ENCODE measurements at places on chromosomes 1 and 21.

- DNase-seq = no peak
These were observed 41.2 kb upstream of the ZC3H12A start for GRCh38 chr1:37433171-37433570.

DNA sequence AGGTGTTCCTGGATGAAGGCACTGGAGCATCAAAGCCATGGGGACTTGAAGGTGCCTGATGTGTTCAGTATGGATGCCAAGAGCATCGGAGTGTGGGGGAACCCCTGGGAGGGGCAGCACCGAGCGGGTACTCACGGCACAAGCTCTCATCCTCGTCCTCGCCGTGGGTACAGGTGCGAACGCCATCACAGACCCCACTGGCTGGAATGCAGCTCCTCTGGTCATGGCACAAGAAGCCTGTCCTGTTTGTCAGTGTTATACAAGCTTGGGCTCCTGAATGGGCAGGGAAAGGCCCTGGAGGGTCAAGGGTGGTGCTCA lies 6.0 kb downstream of the LDLRAD1 start:
- no peak for DNase-seq

GRCh38 chr21:36499578-36500471 lies 19.9 kb upstream of the CLDN14 start:
- no peak for DNase-seq

DNA sequence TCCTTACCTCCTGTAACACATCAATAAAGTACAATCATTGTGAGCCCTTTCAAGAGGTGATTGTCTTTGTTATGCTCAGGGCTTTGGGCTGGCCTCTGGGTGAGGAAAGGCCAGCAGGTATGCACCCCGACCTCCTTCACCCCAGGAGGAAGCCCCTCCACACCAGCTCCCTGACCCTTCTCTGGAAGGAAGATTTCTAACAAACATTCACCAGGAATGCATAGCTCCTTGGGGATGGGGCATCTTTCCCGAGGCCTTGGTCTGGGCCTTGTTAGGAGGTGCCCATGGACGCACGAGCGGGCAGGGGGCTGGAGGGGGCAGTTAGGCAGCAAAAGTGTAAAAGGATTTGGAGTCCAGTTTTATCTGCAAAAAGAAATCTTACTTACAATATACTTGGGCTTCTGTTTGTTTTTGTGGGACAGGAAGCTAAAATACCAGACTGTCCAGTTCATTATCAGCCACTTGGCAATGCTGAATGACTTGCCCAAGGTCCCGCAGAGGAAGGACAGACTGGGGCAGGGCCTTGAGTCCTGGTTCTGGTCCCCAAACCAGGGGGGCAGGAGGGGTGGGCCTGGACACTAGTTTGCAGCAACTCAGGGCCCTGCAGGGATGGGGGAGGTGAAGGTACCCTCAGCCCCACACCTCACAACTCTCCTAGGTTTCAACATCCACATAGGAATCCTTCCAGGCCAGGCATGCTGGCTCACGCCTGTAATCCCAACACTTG lies 10.1 kb downstream of the ZC3H12A start:
- no peak for DNase-seq

DNA sequence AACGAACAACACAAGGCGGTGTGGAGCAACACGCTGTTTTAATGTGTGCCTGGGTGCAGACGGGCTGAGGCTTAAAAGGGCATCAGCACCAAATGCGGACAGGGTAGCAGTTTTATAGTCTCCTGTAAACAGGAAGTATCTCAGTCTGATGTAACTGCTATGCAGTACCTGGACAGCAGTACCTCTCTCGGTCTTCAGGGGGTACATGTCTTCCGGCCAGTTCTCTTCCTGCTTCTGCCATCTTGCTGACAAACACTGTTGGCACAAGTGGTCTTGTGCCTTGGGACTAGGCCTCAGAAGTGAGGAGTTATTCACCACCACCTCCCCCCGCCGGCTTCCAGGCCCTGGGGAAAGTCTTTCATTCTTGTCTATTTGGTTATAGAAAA lies 49.7 kb upstream of the APOBEC4 start:
- no peak for DNase-seq

GRCh38 chr21:39016740-39017315 lies 166.4 kb downstream of the PSMG1 start:
- no peak for DNase-seq

DNA sequence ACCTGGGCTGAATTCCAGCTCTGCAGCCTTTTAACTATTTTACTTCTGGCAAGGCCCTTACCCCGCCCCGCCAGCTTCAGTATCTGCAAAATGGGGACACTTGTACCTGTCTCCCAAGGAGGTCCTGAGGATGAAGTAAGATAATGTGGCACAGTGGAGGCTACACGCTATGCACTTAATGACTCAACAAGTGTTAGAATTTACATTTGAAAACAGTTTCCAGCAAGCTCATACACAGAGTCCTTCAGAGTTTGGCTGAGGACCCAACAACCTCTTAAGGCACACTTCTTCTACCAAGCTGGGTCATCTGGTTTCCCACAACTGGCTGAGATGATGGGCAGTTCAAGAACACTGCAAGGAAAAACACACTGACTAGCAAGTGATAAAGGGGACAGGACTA lies 30.2 kb upstream of the SLC22A15 start:
- no peak for DNase-seq

- peak; percentile 10 for DNase-seq
These were observed 876 bp downstream of the EFCAB7 start for GRCh38 chr1:63524201-63524600.

DNA sequence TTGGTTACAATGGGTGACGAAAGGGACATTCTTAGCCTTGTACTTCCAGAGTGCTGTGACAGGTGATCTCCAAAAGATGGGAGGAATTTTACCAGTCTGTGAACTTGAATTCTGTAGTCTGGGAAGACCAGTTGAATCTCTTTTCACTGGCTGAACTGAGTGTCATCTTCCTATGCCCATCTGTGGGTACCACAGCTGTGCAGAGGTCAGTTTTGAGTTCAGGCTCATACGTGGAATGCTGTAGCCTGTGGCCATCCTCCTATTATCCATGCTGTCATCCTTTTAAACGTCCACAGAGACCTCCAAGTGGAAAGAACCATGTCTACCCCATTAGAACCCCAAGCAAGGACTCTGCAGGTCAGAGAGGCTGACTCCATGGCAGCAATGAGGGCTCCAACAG lies 32.1 kb downstream of the TMEM51 start:
- peak; percentile 60 for DNase-seq

DNA sequence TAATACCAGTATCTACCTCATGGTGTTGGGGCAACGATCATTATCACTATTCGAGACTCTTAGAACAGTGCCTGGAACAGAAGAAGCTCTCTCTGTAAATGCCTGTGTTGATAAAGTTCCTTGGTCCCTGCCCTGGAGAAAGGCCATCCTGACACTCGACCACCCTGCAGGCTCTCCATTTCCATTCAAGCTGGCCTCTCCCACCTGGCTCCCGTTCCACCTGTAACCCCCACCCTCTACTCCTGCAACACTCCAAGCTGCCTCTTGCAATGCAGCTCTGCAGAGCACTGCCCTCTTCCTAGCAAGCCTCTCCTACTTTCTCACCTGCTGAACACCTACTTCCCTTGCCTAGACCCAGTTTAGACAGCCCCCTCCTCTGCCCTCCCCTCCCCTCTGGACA lies 6.1 kb downstream of the SPOCD1 start:
- no peak for DNase-seq

- DNase-seq = peak; percentile 28
These were observed 1.0 kb downstream of the IQGAP3 start for GRCh38 chr1:156571261-156571852.

DNA sequence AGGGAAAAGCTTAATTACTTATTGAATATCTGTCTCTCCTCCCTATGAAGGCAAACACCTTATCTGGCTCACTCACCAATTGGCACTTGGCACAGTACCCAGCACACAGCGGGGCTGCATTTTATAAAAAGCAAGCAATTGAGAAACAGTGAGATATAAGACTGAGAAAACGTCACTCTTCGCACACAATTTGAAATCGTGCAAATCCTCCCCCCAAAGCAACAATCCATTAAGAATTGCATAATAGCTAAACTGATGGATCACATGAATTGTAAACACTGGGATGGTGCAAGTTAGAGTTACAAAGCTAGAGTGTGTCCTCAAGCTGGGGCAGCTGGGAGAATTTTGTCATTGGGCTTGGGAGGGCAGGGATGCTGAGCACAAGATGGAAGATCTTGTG lies 27.1 kb downstream of the PRDX6 start:
- DNase-seq = no peak

GRCh38 chr1:47003896-47004403 lies 19.5 kb upstream of the CYP4X1 start:
- DNase-seq = no peak

GRCh38 chr1:84387480-84388163 lies 10.7 kb upstream of the DNASE2B start:
- peak; percentile 28 for DNase-seq

GRCh38 chr1:41382480-41383090 lies 21.4 kb downstream of the FOXO6 start:
- no peak for DNase-seq

- peak; percentile 40 for DNase-seq
These were observed 14.1 kb upstream of the TNR start for GRCh38 chr1:175757381-175758015.

- no peak for DNase-seq
These were observed 2.4 kb downstream of the IGSF21 start for GRCh38 chr1:18109756-18110597.

DNA sequence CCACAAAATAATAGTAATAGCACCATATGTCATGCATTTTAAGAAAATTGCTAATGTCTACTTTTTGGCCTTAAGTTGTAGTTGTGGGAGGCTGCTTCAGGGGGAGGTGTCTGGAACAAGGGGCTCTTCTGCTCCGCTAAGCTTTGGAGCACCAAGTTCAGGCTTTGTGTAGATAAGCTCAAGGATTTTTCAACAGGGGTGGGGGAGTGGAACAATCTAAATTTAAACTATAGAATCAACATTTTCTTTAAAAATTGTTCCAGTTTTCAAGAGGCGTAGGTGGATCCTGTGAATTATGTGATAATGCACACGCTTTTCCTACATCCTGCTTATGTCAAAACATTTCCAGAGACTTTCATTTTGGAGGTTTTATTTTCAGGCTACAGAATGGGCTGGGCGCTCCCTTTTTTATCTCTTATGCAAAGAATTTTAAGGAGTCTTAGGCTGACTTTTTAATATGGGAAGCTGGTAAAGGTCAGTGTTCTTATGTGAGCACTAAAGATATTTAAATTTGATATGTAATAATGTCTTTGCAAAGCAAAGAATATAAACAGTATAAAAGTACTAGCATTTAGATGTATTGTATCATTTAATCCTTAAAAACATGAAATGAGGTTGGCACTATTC lies 9.9 kb downstream of the ATP1A1 start:
- DNase-seq = no peak

- DNase-seq = no peak
These were observed 39.3 kb upstream of the LRRC7 start for GRCh38 chr1:69528376-69528775.

DNA sequence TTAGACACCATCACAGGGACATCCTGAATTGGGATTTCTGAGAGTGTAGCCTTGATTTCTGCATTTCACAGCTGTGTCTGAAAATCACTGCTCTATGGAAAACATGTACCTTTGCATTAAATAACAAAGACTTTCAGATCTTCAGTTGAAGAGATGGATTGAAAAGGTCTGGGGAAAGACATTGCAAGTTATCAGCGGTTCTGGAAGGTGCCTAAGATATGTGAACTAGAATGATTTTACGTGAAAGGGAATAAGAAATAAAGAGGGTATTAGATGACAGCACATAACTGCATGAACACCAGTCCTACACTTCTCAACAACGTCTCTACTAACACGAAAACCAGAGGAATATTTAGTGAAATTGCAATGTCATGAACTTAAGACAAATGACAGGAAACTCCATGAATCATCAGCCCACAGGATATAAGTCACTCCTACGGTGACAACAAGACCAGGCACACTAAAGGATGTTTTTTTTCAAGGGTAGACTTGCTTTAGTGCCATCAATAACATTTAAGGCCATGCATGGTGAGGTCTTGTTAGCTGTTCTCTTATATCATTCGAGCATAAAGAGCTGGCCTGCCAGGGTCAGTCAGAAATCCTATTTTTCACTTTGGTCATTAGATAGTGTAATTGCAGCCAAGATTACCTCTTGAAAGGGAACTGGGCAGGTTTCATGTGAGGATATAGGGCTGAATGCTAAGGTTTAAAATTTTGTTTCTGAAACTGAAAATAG lies 283.1 kb downstream of the GRIK1 start:
- no peak for DNase-seq

GRCh38 chr1:147264158-147264768 lies 21.8 kb downstream of the CHD1L start:
- no peak for DNase-seq

- DNase-seq = no peak
These were observed 137.4 kb downstream of the C1orf21 start for GRCh38 chr1:184524248-184524647.

DNA sequence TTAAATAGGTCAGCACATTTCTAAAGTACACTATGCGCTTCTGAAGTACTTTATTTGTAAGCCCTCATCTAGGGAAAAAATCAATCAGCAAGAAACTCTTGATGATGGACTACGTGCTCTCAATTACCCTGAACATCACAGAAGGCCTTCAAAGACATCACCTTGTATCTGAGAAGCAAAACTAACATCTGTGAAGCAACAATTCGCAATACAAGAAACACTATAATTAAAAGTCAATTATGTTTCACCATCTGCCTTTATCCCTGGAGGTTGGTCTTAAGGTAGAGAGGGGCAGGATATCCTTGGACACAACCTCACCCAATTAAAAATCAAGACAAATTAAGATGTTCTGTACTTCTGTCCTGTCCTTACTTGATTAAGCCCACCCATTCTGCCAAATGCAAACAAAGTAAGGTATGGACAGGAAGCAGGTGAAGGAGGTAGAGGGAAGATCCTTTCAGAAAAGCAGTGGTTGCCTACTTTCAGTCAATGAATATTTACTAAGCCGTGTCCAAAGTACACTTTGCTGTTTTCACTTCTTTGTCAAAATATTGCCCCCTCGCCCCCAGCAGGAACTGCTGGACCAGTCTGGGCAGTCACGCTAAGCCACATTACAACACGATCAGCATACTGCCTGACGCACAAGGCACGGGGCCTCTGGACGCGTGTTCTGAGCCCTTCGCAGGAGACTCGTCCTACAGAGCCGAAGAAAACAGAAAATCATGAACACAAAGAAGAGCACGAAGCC lies 887 bp downstream of the SLC19A2 start:
- peak; percentile 53 for DNase-seq

All from SJCRH30 (cell line).